SW480 (cell line): ENCODE measurements at places on chromosomes 11 and 22.

DNA sequence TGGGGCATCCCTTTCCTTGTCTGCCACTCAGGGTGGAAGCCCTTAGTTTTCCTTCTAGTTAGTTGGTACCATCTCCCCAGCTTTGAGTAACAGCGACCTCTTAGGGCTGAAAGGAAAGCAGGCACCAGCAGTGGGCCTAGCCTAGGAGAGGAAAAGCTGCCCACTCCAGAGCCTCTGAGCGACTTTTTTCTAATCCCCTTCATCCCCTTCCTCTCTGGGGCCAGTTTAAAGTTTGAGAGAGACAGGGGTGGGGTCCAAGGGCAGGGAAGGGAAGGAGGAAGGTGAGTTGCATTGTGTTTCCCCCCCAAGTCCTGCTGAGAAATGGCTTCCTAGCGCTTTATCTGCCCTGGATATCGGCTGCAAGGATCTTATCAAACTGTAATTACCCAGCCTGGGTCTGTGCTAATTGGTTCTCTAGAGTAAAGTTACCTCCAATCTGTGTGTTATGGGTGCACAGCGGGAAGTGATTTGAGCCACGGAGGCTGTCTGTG lies 573.9 kb upstream of the CADM1 start:
- no peak for DNase-seq

DNA sequence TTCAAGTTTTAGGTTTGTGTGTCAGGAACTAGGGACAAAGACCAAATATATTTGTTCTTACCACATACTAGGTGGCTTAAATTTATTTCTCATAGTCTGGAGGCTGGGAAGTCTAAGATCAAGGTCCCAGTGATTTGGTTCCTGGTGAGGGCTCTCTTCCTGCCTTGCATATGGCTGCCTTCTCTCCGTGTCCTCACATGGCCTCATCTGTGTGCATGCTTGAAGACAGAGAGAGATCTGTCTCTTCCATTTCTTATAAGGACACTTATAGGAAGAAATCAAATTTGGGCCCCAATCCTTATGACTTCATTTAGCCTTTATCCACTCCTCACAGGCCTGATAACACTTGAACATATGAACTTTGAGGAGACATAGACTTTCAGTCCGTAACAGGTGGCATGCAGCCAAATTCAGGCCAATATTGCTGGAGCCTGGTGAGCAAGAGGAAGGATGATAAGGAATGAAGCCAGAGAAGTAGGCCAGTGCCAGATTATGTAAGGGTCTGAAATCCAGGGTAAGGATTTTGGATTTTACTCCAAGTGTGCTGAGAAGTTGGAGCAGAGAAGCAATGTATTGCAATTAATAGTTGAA lies 35.1 kb downstream of the TTC17 start:
- DNase-seq: no peak

DNA sequence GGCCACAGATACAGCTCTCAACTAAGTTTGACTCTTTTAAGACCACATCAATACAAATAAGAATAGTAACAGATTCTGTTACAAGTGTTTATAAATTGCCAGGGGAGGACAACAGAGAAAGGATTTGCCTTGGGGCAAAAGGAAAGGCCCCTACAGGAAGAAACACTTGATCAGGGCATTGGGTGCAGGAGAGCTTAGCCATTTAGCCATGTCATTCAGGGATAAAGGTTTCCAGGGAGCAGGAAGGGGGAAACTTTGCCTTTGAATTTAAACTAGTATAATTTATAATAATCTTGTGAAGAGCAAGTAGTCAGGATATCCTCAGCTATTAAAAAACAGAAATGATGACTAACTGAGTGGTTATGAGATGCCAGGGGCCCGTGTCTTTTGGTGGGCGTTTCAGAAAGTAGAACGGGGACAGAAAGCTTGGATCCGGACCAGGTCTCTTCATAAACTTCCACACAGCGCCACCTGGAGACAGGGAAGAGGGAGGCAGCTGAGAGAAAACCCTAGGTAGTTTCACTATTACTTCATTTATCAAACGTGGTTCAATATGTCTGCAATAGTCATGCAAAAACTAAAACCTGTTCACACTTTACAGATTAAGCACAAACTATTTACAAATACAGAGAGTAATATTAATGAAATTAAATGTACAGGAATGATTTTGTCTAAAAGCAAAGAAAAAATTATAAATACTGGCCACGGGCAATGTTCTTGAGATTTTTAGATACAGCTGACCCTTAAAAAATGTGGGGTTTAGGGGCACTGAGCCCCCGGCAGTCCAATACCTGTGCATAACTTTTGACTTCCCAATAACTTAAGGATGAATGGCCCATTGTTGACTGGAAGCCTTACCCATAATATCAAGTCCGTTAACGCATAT lies 11.0 kb upstream of the SLC5A4 start:
- peak; percentile 57 for DNase-seq

- DNase-seq: peak; percentile 32
Measured at GRCh38 chr11:35142481-35143075, 3.6 kb downstream of the CD44 start.

GRCh38 chr11:27622541-27623300 lies 77.5 kb downstream of the BDNF start:
- no peak for DNase-seq

DNA sequence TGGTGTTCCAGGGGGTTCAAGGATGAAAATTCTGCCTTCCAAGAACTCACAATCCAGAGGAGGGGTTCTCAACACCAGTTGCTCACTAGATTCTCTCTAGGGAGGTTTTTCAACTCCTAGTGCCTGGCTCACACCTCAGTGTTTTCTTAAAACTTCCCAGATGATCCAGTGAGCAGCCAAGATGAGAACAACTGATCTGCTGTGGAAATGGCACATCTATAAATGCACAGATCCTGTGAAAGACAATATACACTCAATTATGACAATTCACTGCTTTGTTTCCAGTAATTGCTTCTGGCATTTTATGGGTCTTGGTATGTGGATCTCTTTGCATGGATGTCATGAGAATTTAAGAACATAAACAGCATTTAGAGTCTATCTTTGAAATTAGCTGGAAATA lies 45.2 kb upstream of the PRSS23 start:
- no peak for DNase-seq

DNA sequence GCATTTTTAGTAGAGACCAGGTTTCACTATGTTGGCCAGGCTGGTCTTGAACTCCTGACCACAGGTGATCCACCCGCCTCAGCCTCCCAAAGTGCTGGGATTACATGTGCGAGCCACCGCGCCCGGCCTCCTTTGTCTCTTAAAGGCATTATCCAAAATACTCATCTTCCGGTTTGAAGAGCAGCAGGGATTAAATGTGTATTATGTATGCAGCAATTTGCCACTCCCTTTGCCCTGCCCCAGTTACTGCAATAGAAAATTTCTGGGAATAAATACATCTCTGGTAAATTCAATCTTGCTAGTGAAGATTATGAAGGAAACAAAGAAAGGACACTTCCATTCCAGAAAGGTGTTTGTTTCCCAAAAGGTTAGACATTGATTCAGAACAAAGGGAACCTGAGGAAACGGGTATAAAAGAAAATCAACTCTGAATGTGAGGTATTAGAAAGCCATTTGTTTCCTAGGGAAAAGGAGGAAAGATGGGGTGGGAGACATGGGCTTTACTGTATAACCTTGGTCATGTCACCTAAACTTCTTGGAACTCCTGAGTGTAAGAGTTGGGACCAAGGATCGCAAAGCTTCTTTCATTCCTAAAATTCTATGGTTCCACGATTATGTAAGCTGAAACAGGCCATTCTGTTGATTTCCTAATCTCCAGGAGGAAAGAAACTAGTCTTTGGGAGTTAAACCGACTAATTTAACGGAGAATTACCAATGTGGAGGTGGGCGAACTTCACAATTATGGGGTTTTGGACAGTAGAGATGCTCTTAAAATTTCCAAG lies 959 bp upstream of the HIPK3 start:
- peak; percentile 34 for DNase-seq

- DNase-seq: no peak
Measured at GRCh38 chr11:96635655-96636054, 245.8 kb downstream of the JRKL start.

DNA sequence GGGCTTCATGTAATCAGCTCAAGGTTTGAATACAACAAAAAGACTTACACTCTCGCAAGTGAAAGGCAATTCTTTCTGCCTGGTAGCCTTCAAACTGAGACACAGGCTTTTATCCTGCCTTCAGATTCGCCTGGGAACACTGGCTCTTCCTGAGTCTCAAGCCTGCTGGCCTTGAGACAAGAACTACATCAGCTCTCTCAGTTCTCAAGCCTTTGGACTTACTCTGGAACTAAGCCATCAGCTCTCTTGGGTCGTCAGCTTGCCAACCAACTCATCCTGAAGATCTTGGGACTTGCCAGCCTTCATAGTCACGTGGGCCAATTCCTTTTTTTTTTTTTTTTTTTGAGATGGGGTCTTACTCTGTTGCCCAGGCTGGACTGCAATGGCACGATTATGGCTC lies 35.7 kb upstream of the LRRC10B start:
- no peak for DNase-seq

DNA sequence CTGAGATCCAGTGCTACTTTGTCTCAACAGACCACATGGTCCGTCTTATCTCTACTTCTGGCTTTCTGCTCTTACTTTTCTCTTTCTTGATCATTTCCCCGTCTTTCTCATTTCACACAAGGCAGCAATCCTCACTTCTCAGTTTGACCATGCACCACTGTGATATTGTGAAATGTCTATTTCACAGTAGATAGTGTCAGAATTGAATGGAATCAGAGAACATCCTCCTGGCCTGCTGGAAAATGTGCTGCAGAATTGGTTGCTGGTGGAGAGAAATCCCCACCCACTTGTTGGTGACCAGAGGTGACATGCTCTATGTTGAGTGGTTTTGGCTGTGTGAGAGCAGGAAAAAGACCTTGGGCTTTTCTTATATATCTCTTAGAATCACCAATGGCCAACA lies 57.8 kb upstream of the RCN1 start:
- no peak for DNase-seq

GRCh38 chr11:131254254-131254653 lies 116.2 kb upstream of the NTM start:
- DNase-seq: no peak

DNA sequence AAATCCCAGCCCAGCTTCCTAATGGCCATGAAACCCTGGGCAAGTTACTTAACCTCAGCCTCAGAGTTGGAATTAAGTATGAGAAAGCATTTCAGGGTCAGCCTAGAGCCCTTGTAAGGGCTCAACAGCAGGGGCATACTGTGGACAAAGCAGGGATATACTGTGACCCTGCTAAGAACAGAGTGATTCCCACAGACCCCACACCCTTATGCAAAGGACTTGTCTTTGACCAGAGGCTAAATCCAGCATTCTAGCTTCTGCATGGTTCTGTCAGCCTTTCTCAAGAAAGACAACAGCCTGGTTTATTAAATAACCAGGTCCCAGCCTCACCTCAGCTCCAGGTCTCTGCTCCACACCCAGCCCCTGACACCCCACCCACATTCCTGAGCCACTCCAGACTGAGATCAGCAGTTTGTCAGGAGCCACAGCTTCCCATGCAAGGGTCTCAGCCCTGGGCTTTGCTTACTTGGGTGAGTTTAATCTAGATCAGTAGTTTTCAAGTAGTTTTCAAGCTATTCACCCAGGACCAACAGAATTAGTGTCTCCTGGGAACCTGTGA lies 69.2 kb downstream of the GALNT18 start:
- peak; percentile 46 for DNase-seq

GRCh38 chr22:38927033-38927781 lies 30.2 kb upstream of the APOBEC3A start:
- peak; percentile 85 for DNase-seq

GRCh38 chr11:69684651-69685050 lies 9.5 kb upstream of the LTO1 start:
- DNase-seq: no peak
